ENCODE measurements at places on chromosomes 2 and 18.
A peak's percentile ranks its signal among the peaks of the same experiment; 100 is the strongest.

- ATAC-seq: no peak
Observed at GRCh38 chr2:19480673-19481072, 122.2 kb upstream of the OSR1 start.

DNA sequence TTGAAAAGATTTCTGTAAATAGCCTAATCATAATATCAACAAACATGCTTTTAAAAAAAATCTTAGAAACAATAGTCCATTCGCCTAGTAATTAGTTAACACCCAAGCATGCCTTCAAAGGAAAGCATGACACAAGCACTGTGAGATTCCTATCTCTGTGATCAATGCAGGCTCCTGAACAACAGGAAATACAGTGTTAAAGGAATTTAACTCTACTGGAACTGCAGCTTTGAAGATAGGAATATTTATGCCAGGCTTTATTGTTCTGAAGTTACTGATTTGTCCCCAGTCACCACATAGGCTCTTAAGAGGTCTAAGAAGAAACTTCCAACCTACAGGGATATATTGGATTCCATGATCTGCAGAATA, 15.4 kb upstream of the FAM124B start:
- ATAC-seq: no peak

DNA sequence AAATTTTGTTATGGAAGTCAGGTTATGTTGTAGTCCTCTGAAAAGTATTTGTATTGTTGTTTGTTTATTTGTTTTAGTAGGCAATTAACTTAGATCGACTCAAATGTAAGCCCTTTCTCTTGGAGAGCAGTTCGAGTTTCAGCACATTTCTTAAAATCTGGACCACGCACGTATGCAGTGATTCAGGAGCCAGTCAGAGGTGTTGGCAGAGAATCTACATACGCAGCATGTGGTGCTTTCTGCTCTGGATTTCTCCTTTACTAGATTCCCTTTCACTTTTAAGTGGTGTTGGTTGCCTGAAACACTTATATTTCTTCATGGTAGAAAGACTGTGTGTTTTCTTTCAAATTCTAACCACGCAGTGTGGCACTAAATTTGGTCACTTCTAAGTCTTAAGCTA, 773.9 kb upstream of the LRATD1 start:
- ATAC-seq: no peak

DNA sequence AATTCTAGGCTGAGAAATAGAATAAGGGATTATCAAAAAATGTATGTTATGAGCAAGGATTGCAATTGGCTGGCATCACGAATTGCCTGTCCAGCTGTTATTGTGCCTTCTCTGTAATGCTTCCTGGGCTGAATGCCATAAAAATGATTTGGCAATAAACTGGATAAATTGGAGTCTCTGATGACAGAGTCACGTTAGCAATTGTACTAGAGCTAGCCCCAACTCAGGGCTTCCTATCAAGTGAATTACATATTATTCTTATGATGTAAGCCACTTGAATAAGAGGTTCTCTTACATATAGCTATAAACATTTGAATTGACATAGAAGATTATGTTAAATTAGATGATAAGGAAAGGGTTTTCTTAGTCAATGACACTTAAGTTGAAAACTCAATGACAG, 607.5 kb upstream of the REG3G start:
- ATAC-seq: no peak

DNA sequence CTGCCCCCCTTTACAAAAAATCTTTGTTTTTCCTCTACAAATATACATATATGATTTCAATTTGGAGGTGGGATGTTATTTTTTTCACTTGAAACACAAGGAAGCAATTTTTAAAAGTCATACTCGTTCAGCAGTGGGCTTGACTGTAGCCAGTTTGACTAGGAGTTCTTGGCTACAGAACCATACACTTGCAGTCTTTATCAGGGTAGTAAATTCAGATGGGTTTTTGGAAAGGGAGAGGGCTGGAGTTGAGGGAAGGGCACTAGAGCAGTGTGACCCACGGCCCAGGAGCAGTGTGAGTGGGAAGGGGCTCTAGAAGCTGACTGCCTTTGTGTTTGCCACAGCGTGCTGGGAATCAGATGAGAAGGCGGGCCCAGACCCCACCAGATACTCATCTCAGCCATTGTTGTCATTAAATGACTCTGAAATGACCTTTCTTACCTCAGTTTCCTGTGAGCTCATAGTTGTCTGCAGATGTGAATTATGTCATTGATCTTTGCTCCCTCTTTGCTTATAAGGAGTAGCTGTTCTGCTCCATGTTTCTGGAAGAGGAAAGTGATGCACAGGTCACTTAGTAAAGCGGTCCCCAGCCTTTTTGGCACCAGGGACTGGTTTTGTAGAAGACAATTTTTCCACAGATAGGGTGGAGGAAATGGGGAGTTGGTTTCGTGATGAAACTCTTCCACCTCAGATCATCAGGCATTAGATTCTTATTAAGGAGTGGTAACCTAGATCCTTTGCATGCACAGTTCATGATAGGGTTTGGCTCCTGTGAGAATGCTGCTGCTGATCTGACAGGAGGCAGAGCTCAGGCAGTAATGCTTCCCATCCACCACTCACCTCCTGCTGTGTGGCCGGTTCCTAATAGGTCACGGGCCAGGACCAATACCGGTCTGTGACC, 116.8 kb downstream of the SPTBN1 start:
- peak; percentile 7 for ATAC-seq

- no peak for ATAC-seq
Observed at GRCh38 chr2:72147303-72147971, at the start of gene CYP26B1. Gene CYP26B1, minus strand, starts transcription at chr2:72147862. Its CDS starts 28 bp downstream, at chr2:72147834.

DNA sequence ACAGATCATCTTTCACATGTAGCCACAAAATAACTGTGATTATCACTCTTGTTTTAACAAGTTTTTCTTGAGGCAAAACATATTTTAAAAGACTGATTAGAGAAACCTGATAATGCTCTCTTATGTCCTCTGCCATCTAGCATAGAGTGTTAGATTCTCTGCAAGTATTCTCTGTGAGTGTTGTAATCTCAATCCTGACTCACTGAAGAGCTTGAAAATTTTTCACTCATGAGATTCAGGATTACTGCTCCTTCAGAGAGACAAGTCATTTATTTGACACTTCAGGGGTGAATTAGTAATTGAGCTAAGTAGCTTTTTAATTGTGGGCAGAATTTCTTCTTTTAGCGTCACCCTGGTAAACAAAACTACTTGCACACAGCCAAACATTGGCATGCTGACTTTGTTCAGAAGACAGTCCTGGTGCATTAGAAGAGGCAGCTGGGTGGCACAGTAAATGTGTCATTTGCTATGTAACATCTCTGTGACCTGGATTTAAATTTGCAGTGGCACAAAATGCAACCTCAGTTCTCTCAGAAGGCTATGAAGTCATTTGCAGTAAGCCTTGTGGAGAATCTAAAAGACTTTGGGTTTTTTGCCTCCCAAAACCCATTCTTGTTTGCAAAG, 172.9 kb downstream of the LRP1B start:
- no peak for ATAC-seq

DNA sequence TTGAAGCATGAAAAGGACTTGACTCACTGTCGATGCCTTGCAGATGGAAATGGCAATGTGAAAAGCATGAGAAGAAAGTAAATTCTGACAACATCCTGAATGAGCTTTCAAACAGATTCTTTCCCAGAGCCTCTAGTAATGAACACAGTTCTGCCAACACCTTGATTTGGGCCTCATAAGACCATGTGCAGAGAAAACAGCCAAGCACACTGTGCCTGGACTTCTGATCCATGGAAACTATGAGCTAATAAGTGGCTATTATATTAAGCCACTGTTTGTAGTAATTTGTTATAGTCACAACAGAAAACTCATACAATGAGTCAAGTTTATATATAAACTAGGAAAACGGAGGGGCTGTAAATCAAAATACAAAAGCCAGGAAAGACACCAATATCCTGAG, 477.3 kb downstream of the MBD2 start:
- ATAC-seq: no peak

GRCh38 chr2:29223851-29224692, 108.9 kb downstream of the CLIP4 start:
- peak; percentile 69 for ATAC-seq

- no peak for ATAC-seq
Observed at GRCh38 chr18:57243624-57244179, 96.8 kb downstream of the BOD1L2 start.

DNA sequence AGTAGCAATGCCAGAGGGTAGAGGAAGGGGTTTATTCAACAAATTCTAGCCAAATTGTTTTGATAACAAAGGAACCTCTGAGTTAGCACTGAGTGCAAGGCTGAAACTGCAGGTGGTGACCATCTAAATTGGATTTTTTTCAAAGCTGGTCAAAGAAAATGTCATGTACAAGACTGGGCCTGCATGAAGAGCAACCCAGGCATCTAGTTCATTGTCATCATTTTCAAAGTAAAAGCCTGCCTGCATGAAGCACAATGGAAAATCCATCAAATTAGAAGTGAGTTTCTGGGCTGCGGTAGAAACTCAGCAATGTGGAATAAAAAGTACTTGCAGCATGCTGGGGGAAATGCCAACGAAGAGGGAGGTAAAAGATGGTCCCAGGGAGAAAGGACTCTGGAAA, 80.8 kb upstream of the PPP1CB start:
- ATAC-seq: no peak

DNA sequence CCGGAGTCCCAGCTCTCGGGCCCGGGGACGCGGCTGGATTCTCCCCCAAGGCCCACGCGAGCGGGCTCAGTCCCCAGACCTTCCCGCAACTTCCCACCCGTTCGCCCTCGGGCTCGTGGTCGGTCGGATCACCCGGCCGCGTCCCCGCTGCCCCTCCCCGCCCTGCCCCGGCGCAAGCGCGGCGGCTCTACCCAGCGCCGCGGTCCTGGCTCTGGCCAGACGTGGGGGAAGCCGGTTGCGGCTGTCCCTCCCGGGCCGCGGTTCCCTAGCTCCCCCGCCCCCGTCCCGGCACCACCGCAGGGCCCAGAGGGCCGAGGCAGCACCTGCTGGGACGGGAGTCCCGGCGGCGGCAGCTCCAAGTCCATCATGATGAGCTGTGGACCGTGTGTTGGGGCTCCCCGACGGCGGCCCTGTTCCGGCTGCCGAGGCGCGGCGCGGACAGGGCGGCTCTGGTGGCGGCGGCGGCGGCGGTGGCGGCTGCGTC, 276 bp downstream of the NFE2L2 start:
- peak; percentile 44 for ATAC-seq

- no peak for ATAC-seq
Observed at GRCh38 chr2:128464456-128464855, 145.8 kb upstream of the HS6ST1 start.

DNA sequence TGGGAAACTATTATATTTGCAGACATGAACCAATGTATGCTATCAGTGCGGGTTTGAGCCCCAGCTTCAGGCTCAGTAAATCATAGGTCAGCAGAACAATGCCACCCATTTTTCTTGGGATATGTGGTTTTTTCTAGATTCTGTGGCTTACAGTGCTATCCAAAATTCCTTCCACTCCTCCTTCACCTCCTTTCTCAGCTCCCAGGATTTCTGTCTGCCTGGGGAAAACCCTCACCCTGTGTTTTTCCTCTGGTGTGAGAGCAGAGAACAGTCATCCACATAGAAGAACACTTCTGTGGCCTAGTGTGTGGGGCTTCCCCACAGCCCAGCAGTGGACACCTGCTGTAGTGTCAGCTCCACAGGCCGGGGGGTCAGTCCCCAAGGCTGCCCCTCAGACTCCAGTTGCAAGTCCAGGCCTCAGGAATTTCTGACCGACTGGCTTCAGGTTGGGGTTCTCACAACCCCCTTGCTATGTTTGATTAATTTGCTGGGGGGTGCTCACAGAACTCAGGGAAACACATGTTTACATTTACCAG, 238.2 kb downstream of the LDLRAD4 start:
- ATAC-seq: no peak

- ATAC-seq: no peak
Observed at GRCh38 chr2:171469176-171469575, 35.1 kb downstream of the DCAF17 start.

All from SK-N-SH treated with all-trans-retinoic acid at 6 μM for 48 hours (cell line).